ENCODE measurements at places on chromosomes 2 and 18.

GRCh38 chr2:237653776-237654558 is 26.6 kb downstream of the LRRFIP1 start:
- DNase-seq, result no peak

GRCh38 chr2:233400341-233400740 is 46.0 kb downstream of the DGKD start:
- DNase-seq, result no peak

DNA sequence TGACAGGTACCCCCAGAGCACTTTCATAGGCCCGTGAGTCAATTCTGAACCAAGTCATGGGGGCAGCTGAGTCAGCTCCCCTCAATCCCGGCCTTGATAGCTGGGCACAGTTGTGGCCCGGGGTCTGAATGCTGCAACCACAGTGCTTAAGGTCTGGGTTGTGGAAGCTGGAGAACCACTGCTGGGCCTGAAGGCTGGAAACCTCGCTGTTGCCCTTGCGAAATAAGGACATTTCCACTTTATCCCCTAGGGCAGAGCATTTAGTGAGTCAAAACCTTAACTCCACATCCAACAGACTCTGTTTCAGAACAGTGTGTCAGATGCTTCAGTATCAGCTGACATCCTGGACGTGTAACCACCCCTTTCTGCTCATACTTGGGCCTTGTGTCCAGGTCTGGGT is 58.6 kb downstream of the SP110 start:
- no peak for DNase-seq

DNA sequence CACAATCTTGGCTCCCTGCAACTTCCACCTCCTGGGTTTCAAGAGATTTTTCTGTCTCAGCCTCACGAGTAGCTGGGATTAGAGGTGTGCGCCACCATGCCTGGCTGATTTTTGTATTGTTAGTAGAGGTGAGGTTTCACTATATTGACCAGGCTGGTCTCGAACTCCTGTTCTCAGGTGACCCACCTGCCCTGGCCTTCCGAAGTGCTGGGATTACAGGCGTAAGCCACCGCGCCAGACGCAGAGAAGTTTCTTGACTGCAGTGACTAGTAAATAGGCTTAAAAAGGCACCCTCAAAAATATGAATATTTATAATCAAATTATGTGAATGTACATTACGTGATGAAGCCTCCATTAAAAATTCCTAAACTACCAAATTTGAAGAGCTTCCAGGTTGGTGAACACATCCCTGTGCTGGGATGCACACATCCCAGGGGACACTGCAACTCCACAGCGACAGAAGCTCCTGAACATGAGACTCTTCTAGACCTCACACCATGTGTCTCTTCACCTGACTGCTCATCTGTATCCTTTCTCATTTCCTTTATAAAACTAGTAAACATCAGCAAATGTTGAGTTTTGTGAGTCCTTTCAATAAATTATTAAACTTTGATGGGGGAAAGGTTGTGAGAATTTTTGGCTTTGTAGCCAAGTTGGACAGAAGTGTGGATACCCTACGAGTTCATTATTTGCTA is 203.3 kb upstream of the SPOPL start:
- no peak for DNase-seq

DNA sequence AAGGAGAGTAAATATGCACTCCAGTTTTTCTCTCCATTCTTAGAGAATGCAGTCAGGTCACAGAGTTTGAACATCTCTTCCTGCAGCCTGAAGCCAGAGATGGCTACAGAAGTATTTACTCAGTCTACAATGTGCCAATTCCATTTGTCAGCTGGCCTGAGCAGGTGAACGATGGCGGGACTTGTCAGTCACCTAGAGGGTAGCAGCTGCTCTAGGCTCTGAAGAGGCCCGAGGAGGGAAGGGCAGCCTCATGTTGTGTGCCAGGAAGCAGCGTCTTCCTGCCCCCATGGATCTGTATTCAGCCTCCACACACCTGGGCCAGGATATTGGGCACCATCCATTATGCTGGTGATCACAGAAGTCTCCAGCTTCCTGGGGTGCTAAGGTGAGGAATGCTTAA is 316.7 kb upstream of the CHAC2 start:
- peak; percentile 30 for DNase-seq

- no peak for DNase-seq
Observed at GRCh38 chr2:21924640-21925285, 801.0 kb downstream of the TDRD15 start.

DNA sequence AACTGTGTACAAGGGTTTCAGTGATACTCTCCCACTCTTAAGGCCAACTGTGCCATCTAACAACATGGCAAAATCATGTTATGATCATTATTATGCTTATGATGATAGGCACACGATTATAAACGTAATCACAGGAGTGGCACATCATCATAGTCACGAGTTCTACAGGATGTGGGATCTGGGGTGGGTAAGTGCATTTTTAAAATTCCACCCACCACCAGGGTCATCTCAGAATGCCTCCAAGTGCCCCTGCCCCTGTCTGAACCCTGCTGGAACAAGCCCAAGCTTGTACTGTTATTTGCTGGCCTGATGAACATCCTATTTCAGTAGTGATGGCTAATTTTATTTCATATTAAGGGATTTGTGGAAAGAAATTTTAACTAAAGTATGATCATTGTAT is 117.8 kb downstream of the PTPRM start:
- no peak for DNase-seq

GRCh38 chr18:41499345-41499744 is 455.7 kb upstream of the PIK3C3 start:
- no peak for DNase-seq

DNA sequence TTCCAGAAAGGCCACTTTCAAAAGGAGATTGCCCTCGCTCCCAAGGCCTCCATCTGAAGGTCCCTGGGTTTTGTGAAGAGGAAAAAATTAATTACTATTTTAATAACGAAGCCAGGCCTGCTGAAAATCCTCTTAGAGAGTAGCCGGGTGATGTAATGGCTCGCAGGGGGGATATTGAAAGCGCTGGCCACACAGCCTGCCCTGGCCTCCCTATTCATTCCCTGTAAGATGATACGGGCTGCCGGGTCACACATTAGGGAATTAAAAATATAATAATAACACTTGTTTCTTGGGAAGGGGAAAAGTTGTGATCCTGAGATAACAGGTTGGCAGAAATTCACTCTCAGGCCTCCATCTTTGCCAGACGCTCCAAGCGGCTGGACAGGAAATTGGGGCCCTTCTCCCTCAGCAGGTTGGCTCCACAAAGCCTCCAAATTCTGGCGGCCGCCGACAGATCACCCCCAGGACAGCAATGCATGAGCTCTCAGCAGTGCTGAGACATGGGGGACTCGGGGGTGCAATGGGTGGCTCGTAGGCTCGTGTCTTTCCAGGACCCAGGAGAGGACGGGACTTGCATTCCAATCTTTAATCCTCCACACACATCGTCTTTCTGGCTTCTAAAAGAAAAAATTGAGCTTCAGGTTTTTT is 299.9 kb upstream of the SALL3 start:
- DNase-seq, result no peak

DNA sequence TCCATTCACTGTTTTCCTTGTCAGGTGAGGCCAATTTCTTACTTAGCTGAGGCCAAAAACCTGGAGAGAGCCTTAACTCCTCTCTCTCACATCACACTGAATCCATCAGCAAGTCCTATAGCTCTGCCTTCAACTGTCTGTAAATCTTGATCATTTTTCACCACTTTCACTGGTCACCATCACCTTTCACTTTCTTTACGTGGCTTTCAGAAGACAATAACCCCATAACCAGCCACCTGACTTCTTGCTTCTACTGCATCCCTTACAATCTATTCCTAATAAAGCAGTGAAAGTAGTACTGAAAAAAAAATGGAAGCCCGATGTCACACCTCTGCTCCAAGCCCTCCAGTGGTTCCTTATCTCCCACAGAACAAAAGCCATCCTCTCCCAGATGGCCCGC is 7.7 kb downstream of the LOXL3 start:
- no peak for DNase-seq

- DNase-seq, result no peak
Observed at GRCh38 chr2:46669996-46670793, 190.8 kb downstream of the TMEM247 start.

DNA sequence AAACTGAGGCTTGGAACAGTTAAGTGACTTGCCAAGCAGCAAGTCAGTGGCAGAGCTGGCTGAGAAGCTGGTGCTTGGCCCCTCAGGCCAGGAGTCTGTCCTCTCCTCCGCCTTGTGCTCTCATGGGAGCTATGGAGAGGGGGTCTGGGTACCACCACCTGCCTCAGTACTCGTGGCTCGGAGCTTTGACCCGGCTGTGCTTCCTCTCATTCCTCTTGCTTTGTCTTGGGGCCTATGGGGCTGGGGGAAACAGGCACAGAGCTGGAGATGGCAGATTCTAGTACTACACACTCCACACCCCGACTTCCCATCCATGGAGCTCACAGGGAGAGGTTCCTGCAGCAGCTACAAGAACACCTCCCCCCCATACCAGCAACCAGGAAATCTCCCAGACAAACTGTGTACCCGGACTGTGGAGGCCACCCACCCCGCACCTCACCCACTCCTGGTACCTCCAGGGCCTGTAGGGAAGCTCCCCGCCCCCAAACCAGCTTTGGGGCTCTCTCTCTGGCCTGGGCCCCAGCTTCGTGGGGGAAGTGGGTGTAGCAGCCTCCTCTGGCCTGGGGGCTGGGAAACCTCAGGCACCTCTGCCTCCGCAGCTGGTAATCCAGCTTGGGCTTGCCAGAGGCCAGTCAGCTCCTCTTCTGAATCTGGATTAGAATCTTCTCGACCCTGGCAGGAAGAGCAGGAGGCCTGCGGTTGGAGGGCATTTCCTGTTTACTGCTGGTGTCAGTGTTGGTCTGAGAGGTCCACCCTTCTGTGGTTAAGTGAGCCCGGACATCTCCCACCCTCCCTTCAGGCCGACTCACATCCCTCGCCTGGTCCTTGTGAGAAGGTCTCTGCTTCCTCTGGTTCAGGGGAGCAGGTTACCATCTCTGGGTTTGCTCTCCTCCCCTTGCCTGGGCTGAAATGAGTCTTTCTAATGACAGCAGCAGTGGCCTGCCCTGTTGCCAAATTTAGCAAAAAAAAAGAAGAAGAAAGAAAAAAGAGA is 22.3 kb upstream of the RHOB start:
- no peak for DNase-seq

DNA sequence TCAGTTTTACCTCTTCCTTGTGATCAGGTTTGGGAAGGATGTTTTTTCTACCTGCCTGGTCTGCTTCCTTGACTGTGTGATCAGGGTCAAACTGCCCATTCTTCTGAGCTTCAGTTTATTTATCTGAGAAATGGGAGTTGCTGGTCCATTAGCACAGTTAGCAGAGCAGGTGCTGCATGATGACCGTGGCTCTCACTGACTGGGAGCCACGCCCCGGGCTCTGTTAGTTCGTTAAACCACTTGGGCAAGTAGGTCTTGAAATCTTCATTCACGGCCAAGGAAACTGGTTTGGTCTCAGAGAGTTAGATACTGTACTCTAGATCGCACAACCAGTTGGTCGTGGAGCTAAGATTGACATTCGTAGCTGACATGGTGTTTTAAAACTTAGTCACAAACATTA is 41.7 kb downstream of the INPP5D start:
- no peak for DNase-seq

- no peak for DNase-seq
Observed at GRCh38 chr2:132515010-132515409, 98.4 kb downstream of the GPR39 start.

DNA sequence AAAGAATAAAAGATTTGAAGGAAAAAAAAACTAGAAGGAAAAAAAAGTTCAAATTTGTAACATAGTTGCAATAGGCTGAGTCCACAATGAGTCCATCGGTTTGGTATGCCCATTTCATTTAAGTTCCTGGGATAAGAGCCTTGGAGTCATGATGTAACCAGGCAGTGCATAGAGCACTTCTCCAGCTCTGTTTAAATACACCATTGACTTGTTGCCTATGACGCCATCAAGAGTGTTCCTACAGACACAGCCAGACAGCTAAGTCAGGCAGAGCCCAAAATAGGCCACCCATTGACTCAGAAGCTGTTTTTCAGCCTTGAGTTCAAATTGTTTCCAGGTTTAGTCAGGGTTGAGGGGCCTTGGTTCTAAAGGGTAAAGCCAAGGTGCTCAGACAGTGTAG is 44.9 kb downstream of the SOCS6 start:
- no peak for DNase-seq

DNA sequence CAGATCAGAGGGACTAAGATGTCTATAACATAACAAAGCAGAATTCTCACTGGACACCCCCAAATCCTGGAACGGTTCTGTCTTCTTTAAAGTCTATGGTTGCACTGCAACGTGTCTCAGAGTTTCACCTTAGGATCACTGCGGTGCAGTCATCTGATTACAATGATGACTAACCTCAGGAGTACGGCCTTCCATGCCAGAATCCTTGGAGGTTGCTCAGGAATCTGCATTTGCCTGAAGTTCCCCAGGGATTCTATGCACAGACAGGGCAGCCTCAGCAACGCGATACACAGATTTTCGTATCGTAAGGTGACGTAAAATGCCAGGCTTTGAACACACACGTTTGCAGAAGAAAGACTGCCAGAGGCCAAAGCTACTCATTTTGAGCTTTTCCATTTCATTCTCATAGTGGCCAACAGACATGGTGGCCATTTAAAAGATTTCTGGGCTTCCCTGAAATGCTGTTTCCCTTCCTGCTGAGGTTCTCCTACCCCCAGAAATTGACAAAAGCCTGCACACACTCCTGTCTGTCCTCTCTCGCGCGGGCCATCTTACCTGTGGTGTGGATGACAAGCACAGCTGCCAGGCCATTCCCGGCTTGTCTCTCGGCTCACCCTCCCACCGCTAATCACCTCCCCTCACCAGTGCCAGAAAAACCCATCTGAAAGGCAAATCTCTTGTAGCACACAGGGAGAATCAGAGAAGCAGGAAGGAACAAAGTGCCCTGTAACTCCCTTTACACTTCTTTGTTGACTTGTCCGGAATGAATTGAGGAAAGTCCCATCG is 148.8 kb downstream of the ACKR3 start:
- no peak for DNase-seq

DNA sequence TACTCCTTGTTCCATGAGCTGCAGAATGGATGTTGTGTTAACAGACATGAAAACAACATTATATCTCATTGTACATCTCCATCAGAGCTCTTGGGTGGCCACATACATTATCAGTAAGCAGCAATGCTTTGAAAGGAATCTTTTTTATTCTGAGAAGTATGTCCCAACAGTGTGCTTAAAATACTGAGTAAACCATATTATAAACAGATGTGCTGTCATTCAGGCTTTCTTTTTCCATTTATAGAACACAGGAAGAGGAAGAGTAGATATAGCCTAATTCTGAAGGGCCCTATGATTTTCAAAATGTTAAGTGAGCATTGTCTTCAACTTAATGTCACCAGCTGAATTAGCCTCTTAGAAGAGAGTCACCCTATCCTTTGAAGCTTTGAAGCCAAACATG is 44.3 kb upstream of the CABYR start:
- no peak for DNase-seq

DNA sequence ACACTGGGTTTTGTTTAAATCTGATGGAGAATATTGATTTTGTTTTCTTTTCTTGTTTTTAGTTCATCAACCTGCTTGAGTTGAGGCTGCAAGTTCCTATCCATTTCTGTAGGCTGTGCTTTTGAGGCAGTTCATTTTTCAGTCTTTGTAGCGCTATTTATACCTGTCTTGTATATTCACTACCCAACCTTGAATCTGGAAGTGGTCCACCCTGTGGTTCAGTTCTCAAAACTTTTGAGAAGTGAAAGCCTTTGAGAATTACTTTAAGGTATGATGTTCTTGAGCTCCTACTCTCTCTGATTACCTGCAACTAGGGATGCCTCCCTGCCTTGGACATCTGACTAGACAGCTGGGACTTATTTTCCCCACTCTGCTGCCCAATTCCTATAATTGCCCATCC is 53.5 kb upstream of the KCNE4 start:
- no peak for DNase-seq

- no peak for DNase-seq
Observed at GRCh38 chr18:67483237-67483636, 33.3 kb downstream of the DSEL start.

GRCh38 chr2:74448771-74449170 is 6.1 kb upstream of the INO80B start:
- DNase-seq, result no peak

Measured in NCI-H2081 (cell line).